NCI-H526 treated with DMSO at 0.1 percent for 48 hours (cell line): ENCODE measurements at places on chromosomes 2 and 18.

DNA sequence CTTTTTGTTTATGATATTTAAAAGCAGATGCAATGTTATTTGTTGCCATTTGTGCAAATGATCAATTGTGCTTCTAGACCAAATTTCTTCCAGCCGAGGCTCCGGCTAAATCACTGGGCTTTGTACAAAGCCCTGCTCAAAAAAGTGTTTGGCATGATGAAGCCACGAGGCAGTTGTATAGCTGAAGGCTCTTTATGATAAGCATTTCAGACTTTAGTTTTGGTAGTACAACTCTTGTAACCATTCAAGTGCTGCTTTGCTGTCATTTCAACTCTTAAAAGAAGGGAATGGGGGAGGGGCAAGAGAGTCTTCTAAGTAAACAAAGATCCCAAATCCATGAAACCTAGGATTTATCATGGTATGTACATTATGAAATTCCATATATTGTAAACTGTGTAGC, 3.3 kb upstream of the ZNF532 start:
- DNase-seq = no peak

DNA sequence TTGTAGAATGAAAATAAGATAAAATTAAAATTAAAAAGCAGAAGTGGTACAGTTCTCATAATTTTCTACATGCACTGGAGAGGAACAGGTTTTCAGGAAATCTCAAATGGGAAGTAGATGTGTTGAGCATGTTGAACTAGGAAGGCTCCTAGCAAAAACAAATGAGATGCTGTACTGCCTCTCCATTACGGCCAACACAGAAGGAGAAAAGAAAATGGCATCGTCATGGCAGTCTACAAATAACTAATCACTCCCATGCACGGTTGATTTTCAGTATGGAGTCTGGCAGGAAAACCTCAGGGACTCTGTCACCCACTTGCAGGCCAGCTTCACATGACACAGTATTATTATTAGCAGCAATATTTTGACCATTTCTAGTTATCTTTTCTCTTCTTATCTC, 278.7 kb downstream of the NRXN1 start:
- DNase-seq = no peak

- no peak for DNase-seq
Measured at GRCh38 chr2:207008105-207008990, 69.0 kb downstream of the CPO start.

DNA sequence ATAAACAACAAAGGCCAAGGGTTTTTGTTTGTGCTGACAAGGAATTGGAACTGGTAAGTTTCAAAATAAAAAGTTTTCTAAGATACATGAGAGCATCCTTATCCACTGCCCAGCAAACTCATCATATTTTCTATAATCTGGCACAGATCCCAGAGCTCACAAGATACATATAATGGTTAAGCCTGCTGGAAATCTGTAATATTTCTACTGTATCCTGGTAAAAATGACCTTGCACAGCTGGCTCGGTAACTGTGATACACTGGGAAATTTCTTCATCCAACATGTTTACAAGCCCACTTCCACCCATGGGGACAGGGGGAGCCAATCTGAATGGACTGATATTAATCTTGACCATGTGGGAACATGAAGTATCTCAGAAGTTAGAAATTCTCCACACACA, 425.4 kb upstream of the MMADHC start:
- no peak for DNase-seq

- no peak for DNase-seq
Measured at GRCh38 chr2:210559182-210559581, 2.8 kb downstream of the CPS1 start.

DNA sequence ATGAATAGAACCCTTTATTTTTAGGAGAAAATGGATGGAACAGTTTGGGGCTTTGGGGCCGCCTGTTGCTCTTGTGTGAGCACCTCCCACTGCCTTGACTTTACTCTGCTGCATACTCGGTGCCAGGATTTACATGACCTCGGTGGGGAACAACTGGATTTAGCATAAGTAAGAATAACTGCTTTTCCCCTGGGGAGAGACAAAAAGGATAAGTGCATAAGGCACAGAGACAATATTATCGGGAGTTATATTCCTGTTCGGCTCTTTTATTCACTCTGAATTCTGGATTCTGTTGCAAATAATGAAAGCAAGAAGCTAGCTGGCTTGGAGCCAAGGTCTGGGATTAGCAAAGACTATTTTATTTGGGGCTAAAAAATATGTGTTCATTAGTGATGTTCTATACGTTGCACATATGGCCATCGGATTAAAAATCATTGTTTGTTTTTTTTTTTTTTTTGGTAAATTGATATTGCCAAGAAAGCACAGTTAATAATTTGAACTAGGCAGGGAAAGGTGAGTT, 69.8 kb downstream of the CYBRD1 start:
- no peak for DNase-seq

DNA sequence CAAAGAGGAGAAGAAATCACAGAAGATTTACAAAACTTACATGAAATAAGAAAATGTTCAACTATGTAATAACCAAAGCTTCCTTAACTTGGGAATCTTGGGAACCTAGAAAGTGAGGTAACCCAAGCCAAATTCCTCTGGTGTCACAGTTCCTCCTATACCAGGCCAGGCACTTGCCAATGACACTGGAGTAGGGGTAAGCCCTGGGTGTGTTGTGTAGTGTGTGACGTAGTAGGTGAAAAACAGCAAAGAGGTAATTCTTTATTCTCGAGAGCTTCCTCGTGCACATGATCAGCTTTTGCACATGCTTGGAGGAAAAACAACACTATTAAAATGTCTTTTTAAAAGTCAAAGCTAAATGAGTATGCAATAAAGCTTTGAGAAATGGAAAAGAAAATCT, 118.0 kb downstream of the METTL8 start:
- no peak for DNase-seq

- no peak for DNase-seq
Measured at GRCh38 chr2:1997409-1997808, 253.1 kb upstream of the PXDN start.

GRCh38 chr2:121804340-121804739, 48.9 kb downstream of the TSN start:
- peak; percentile 86 for DNase-seq

GRCh38 chr2:76678383-76679024, 843.7 kb downstream of the LRRTM4 start:
- no peak for DNase-seq

DNA sequence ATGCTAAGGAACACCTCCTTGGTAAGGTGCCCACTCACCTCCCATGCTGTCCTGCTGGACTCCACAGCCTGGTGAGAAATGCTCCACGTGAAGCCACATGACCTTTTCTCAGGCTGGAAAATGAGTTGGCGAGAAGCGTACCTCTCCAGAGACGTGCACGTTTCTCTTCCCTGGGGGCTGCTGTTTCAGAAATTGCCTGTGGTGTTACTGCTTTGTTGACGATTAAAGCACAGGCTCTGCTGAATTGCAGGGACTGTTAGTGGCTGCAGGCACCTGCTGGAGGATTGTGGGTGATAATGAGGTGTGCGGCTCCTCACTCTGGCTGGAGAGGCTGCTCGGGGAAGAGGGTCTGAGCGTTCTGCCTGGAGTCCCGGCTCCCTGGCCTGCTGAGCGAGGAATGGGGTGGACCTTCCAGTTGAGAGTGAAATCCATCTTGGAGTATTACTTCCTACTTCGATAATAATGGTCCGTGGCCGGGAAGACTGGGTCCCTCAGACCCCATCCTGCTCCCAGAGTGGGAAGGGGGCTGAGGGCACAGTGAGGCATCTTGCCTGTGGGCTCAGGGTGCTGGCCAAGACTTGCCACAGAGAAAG, 199.3 kb upstream of the HDAC4 start:
- DNase-seq = no peak

- no peak for DNase-seq
Measured at GRCh38 chr2:227038550-227039189, 125.3 kb downstream of the COL4A4 start.

DNA sequence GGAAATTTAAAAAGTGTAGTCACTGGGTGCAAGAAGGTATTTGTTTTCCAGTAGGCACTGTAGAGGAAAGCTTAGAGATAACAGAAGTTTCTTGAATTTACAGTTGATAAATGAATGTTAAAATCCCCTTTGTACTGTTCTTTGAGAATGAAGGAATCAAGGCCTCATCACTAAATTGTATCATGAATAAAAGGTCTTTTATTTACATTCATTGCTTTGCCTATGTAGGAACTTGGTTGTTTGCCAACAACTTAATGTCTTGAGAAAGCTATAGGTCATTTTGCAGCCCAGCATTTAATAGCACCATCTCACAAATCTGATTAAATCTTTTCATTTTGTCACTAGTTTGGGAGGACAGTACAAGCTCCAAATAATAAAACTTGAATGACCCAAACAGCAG, 213.9 kb upstream of the ITGA4 start:
- no peak for DNase-seq

DNA sequence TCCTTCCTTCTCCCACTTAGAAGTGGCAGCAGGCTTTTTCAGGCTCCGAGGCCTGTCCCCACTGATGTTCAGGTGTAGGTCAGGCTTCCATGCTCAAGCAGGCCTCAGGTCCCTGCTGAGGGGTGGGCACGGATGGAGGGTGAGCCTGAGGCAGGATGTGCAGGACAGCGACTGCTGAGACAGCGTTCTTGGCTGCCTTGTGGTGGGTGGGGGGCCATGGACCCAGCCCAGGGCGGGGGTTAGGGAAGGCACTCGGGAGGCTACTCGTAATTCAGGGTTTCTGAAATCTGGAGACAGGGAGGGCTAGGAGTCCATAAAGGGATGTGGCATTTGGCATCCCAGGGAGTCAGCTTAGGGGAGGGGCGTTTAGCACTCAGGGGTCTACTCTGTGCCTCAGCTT, 30.3 kb downstream of the COLEC11 start:
- no peak for DNase-seq

GRCh38 chr2:19653509-19653908, 248.3 kb downstream of the TTC32 start:
- no peak for DNase-seq

GRCh38 chr18:76142611-76143010, 352.4 kb downstream of the ZNF516 start:
- DNase-seq = no peak

- no peak for DNase-seq
Measured at GRCh38 chr18:44080054-44080453, 600.6 kb upstream of the SETBP1 start.

DNA sequence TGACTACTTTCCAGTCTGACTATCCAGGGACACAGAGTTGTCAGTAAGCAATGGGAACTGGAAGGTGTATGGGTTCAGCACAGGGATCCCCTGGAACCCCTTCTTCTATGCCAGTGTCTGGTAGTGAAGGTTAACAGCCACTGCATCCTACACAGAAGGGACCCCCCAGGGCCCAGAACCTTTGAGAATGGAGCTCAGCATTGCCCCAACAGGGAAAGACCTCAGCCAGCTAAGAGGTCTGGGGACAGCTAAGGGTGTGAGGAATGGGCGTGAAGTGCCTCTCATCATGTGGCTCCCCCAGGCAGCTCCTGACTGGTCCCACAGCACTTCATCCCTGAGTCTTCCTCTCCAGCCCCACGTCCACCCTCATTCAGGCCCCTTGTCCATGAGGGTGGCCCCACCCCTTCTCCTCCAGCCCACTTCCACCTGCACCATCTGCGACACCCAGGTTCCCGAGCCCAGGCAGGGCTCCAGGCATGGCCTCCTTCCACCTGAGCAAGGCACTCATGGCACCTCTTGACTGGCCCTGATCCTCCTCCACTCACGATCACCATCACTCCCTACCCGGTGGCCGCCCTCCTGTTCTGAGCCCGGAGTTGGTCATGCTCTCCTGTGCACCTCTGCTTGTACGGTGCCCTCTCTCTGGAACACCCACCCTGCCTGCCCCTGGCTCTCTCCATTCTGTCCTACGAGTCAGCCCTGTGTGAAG, 77.1 kb downstream of the SFXN5 start:
- DNase-seq = no peak

DNA sequence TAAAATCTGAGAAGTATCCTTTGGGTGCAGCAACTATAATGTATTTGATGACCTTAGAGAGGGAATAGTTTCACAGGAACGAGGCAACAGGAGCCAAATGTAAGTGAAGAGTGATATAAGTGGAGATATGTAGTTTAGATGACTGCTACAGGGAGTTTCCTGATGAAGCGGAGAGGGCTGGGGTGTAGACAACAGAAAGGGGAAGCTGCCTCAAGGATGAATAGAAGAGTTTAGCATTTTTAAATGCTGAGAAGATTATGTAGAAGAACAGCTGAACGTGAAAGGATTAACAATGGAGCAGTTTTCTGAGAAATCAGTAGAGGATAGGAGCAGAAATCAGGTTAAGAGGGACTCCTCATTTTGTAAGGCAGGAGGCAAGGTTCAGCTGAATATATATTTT, 133.3 kb downstream of the LCLAT1 start:
- DNase-seq = no peak

DNA sequence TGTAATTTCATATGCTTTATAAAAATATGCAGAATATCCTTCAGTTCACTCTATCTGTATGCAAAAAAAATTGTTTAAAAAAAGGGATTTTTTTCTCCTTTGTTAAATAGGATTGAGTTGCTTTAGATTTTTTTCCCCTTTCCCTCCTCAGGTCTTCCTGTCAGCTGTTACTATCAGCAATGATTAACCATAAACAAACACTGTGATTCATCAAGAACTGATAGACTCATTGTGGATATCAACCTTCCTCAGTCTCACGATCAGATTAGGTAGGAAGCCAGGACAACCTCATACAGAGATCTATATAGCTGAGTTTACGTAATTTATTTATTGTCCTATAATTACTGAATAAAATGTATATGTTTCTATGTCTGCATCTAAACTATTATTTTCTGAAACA, 2136.2 kb upstream of the CELF4 start:
- DNase-seq = no peak

- no peak for DNase-seq
Measured at GRCh38 chr2:64469261-64469660, 15.3 kb downstream of the LGALSL start.

GRCh38 chr2:100800915-100801314, 19.0 kb upstream of the NPAS2 start:
- DNase-seq = no peak

DNA sequence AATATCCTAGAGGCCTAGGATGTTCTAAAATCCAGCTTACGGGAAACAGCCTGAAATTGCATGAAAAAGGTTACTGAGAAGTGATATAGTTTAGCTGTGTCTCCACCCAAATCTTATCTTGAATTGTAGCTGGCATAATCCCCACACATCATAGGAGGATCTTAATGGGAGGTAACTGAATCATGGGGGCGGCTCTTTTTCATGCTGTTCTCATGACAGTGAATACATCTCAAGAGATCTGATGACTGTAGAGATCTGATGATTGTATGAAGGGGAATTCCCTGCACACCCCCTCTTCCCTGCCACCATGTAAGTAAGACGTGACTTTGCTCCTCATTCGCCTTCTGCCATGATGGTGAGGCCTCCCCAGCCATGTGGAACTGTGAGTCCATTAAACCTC, 385.6 kb upstream of the ID2 start:
- DNase-seq = no peak

- DNase-seq = no peak
Measured at GRCh38 chr2:170843656-170844055, 27.0 kb downstream of the GAD1 start.

DNA sequence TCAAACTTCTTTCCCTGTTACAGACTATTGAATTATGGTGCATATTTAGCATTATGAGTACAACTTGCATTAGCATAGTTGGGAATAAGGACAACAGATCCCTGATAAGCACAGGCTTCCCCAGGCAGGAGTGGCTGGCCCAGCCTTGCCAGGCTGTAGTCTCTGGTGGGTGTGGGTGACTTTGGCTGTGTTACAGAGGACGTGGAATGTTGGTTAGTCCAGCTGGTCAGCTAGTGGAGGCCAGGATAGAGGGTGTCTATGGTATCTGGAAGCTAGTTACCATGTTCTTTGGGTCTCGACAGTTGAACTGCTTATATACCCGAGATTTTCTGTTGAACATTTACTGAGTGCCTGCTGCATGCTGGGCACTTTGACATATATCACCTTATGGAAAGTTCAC, 4.7 kb downstream of the SH3RF3 start:
- DNase-seq = no peak

GRCh38 chr2:86372641-86373502, 35.4 kb upstream of the REEP1 start:
- DNase-seq = no peak
